Cardiac fibroblast (primary cell): ENCODE measurements at places on chromosomes 7 and 10.

DNA sequence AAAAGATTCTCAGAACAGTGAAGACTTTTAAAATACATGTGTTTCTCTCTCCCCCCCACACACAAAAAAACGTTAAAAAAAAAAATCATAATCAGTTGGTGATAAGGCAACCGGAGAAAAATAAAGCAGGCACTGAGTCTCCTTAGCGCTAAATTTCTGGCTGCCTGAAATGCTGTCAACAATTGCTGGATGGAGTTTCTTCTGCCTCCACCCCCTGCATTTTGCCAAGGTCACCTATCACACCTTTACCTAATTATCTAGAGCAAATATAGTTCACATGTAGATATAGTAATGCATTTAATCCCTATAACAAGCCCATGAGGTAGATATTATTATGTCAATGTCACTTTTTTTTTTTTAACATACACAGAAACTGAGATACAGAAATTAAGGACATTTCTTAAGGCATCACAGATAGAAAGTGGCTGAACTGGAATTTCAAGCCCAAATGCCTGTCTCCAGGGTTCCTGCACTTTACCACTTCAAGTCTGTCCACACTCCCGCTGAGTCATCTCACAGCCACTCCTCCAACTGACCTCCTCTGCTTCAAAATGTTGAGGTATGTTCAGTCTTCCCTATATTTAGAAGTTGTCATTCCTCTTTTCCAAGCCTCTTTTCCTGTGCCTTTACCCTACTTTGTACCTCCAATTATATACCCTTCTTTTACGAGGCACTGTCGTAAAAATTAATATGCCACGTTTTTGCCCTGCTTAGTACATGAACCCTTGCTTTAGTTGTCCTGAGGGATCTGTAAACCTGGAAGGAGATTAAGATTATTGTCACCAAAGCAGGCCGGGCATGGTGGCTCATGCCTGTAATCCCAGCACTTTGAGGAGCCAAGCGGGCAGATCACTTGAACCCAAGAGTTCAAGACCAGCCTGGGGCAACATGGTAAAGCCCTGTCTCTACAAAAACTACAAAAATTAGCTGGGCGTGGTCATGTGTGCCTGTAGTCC lies 72.8 kb upstream of the MPP7 start:
- DNase-seq, result peak; percentile 45

GRCh38 chr10:53387562-53387961 lies 615.0 kb upstream of the MBL2 start:
- no peak for DNase-seq

GRCh38 chr7:120168066-120168465 lies 104.9 kb upstream of the KCND2 start:
- peak; percentile 66 for DNase-seq

GRCh38 chr7:86313842-86314241 lies 329.9 kb upstream of the GRM3 start:
- DNase-seq, result no peak

GRCh38 chr7:33201821-33202220 lies 72.5 kb downstream of the BBS9 start:
- DNase-seq, result no peak

GRCh38 chr7:157506268-157506667 lies 169.5 kb downstream of the DNAJB6 start:
- no peak for DNase-seq

DNA sequence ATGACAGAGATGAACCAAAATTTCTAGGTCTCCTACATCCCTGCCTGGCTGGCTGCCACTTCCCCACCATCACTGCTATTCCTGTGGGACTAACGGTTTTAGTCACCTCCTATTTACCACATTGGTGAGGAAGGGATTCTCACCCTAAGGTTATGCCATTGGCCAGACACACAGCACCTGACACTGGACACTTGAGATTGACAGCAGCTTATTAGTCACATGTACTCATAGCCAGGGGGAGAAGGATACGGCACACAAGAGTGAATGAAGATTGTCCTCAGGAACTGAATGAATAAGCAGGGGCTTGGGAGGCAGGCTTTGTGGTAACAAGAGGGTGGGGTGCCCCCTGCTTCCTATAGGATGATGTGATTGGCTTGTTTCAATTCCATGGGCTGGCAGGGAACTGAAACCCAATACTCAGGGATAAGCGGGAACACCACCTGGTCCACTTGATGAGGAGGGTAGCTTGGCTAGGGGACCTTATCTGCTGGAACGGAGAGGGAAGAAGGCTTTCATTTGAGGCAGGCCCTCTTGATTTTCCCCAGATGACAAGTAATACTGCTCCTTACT lies 99.0 kb downstream of the SPAG6 start:
- DNase-seq, result no peak

DNA sequence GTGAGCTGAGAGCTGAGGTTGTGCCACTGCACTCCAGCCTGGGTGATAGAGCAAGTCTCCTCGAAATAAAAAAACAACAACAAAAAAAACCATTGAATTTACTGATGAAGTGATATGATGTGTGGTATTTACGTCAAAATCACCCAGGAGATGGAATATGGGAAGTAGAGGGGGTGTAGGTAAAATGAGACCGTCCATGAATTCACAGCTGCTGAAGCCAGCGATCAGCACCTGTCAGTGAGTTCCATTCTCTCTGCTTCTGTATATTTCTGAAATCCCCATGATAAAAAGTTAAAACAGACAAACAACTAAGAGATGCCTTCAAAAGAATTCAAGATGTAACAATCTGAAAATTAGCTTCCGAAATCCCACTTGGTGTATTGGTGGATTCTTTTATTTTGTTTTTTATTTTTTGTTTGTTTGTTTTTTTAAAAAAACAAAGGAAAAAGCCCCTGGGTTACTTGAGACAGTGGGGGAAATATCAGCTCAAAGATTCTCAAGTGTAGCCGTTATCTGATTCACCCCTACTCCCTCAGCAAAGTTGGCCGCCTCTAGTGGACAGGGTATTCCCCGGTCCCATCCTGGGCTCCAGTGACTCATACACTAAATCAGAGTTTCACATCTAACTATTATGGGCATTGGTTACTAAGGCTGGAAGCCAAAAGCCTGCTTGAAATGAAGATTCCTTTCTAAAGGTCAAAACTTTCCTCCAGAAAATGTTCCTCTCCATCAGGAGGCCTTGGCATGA lies 76.4 kb downstream of the MAP3K8 start:
- DNase-seq, result peak; percentile 77

DNA sequence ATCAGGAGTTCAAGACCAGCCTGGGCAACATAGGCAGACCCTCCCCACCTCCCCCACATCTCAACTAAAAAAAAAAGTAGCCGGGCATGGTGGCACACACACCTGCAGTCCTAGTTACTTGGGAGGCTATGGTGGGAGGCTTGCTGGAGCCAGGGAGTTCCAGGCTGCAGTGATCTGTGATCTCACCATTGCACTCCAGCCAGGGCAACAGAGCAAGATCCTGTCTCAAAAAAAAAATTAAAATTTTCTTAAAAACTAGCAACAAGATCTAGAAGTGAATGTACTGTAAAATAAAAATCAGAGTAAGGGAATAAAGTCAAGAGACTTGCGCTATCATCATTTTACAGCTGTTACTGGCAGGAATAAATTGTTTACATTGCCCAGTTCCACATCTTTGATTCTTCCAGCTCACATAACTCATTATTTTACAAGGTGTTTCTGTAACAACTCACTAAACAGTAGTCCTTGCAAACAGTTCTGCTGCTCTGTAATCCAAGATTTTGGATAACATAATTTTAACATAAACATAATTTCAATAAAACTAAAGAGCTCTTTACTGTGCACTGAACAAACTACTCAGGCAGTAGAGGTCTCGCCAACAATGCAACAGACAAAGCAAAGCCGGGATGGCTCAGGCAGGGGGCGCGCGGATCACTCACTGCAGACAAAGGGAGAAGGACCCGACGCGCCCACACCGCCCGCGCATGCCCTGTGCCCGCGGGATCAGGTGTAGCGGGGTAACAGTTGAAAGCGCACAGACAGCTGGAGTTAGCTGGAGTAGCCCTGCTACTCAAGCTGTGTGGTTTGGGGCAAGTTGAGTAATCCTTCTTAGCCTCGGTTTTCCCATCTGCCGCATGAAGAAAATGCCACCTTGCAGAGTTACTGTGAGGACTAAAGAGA lies 73.3 kb upstream of the NFE2L3 start:
- peak; percentile 24 for DNase-seq

GRCh38 chr10:125137601-125138438 lies 22.5 kb downstream of the CTBP2 start:
- DNase-seq, result peak; percentile 14

- DNase-seq, result peak; percentile 53
Observed at GRCh38 chr7:985915-986741, 3.1 kb downstream of the CYP2W1 start.

- DNase-seq, result peak; percentile 19
Observed at GRCh38 chr10:112507046-112507445, 60.0 kb downstream of the VTI1A start.

GRCh38 chr10:72108830-72109635 lies 20.7 kb upstream of the SPOCK2 start:
- no peak for DNase-seq
